ENCODE measurements at places on chromosomes 12 and 14.

GRCh38 chr12:17296882-17297281 lies 690.9 kb upstream of the LMO3 start:
- DNase-seq: no peak

- no peak for DNase-seq
Observed at GRCh38 chr14:95496690-95497259, 19.7 kb downstream of the SYNE3 start.

DNA sequence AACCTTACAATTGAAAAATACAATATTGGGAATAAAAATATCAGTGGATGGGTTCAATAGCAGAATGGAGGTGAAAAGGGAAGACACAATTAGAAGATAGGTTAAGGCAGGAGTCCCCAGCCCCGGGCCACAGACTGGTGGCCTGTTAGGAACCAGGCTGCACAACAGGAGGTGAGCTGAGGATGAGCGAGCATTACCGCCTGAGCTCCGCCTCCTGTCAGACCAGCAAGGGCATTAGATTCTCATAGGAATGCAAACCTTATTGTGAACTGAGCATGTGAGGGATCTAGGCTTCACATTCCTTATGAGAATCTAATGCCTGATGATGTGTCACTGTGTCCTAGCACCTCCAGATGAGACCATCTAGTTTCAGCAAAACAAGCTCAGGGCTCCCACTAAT lies 27.3 kb upstream of the ST8SIA1 start:
- DNase-seq: no peak

DNA sequence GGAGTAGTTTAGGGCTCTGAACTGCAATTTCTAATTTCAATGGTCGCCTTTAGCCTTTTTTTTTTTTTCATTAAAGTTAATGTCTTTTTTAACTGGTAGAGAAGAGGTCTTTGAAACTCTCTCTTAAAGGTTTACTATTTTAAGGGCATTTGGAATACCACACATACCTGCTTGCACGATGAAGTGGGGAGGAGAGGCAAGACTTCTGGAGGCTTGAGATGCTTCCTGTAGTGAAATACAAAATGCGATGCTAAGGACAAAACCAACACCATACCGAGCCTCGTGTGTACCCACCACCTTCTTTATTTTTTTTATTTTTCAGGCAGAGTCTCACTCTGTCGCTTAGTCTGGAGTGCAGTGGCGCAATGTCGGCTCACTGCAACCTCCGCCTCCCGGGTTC lies 57.4 kb downstream of the GLT1D1 start:
- no peak for DNase-seq

DNA sequence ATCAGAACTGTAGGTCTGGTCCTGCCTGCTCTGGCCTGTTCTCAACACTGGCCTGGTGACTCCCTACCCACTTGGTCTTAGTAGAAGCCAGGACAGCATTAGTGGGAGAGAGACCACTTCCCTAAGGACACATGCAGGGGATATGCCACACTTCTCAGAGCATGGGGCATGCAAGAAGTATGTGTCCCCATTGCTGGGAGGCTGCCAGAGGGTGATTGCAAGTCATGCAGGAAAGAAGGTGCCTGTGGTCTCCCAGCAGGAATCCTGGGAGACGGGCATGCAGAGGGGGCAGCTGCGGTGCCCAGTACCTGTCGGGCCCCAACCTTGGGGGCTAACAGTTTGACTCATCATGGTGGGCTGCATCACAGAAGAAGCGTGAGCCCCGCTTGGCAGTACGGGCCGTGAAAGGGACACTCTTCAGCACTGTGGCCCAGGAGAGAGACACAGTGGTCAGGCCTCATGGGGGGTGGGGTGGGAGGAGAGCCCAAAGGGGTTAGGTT lies 23.0 kb downstream of the PRPF40B start:
- no peak for DNase-seq

DNA sequence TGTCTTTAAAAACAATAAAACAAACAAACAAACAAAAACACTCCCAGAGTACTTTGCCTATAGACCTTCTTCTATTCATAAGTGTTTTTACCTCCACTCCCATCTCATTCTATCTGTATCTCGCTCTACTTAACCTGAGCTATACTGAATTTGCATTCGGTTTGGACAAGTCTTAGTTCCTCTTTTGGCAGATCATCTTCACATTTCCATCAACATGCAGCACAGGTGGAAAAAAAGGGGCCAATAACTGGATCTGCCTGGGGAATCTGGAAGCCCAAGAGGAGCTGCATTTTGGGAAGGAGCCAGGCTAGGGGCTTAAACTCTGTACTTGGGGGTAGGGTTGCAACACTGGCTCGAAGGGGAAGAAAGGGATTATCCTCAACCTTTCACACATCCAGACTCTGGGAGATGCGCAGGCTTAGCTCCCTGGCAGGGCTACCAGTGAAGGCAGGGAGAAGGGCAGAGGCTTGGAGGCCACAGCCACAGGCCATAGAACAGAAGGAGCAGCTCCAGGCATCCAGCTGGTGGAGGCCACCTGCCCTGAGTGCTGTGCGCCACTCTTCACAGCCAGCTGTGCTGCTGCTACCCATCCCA lies 4.1 kb downstream of the NINJ2 start:
- DNase-seq: no peak

- DNase-seq: no peak
Observed at GRCh38 chr12:106122004-106122403, 16.8 kb downstream of the NUAK1 start.

DNA sequence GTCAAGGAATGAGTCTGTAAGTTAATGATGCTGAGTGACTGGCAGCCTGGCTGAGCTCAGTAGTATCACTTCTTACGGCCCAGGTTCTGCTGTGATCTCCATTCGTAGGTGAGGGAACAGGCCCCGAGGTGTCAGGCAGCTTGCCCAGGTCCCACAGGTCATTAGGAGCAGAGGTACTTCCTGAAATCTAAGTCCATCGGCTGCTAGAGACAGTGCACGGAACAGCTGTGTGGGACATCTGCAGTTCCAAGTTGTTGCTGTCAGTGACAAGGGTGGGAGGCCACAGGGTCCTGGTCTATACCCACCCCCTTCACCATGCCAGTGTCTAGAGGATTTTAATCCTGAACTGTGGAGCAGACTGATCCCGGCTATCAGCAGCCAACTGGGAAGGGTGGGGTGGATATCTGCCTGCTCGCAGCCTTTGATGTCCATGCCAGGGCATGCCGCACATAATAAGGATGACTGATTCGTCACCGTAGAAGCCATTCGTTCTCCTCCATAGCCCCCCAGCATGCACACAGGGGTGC lies 82.3 kb upstream of the RIN3 start:
- no peak for DNase-seq

GRCh38 chr14:76500480-76500879 lies 124.5 kb downstream of the ESRRB start:
- no peak for DNase-seq

GRCh38 chr12:22527999-22528398 lies 16.3 kb downstream of the C2CD5 start:
- no peak for DNase-seq

- DNase-seq: no peak
Observed at GRCh38 chr12:105431537-105432100, 101.1 kb downstream of the C12orf75 start.

- no peak for DNase-seq
Observed at GRCh38 chr14:69760810-69761209, 6.1 kb upstream of the SRSF5 start.

GRCh38 chr12:75986001-75986746 lies 45.4 kb downstream of the PHLDA1 start:
- no peak for DNase-seq

DNA sequence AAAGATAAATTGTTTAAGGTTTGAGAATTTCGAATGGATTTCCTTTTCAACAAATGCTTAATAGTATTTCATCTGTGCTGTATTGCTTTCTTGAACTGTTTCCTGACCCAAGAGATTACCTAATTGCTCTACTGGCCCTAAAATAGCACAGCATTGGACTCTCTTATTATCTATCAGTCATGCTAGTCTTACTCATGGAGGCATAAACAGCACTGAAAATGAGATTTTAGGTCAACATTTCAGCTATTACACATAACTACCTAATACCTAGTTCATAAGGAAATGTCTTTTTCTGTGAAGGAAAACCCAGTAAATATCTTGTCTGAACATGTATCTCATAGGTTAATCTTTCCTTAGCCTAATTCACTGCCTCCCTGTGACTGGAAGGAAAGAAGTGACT lies 4.3 kb upstream of the ABCD2 start:
- no peak for DNase-seq

- DNase-seq: no peak
Observed at GRCh38 chr14:52873694-52874093, 77.2 kb downstream of the FERMT2 start.

- no peak for DNase-seq
Observed at GRCh38 chr12:2615665-2616402, 178.9 kb upstream of the FKBP4 start.

- DNase-seq: no peak
Observed at GRCh38 chr14:37865719-37866549, 270.5 kb downstream of the TTC6 start.

DNA sequence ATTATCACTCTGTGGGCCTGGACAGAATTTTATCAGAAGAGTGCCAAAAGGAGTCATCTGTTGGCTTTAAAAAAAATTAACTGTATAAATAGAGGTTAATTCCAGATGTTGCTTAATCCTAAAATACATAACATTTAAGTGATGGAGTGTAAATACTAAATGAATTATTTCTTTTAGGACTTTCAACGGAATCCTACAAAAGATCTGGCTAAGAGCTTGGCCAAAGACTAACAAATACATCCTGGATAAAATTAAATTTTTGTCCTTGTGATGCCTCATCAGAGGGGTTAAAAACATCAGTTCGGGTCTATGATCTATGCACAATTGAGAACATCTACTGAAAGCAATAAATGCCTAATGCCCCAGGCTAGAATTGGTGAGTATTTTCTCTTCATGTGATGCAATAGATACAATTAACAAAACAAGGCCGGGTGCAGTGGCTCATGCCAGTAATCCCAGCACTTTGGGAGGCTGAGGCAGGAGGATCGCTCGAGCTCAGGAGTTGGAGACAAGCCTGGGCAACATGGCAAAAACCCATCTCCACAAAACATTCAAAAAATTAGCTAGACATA lies 49.8 kb upstream of the RAP1B start:
- no peak for DNase-seq

- DNase-seq: no peak
Observed at GRCh38 chr12:124380796-124381455, 86.0 kb downstream of the RFLNA start.

GRCh38 chr14:49106741-49107667 lies 479.2 kb downstream of the RPS29 start:
- no peak for DNase-seq

GRCh38 chr14:67311868-67312267 lies 47.7 kb downstream of the ATP6V1D start:
- no peak for DNase-seq

GRCh38 chr12:54521293-54522060 lies 23.9 kb downstream of the NCKAP1L start:
- no peak for DNase-seq

DNA sequence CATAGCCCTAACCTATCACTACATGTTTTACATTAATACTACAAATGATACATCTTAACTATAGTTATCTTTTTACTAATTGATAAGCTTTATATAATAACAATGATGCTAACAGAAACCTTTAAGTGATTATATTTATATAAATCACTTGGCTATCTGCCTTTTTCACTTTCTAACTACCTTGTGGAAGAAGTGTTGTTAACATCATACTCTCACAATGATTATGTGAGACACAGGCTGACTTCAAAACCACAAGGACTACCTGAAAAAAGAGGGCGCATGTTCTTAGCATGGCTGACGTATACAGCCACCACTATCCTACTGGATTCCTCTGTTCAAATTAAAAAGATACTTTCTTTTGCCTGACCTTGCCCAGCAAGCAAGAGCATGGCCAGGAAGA lies 135.3 kb upstream of the SOX5 start:
- DNase-seq: no peak

DNA sequence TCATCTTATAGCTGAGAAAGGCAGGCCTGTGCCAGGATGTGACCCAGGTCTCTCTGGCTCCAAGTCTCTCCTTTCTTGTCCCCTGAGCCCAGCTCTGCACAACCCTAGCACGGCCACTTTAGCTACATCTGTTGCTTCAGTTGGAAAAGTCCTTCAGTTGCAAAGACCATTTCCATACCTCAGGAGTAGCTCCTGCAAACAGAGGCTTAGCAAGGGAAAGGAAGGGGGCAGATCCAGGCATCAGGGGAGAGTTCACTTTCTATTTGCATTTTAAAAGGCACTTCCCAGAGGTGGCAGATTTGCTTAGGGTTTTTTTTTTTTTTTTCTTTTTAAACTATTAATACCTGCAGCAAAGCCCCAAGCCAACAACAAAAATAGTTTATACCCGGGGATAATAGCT lies 3.0 kb upstream of the PITPNM2 start:
- DNase-seq: no peak

DNA sequence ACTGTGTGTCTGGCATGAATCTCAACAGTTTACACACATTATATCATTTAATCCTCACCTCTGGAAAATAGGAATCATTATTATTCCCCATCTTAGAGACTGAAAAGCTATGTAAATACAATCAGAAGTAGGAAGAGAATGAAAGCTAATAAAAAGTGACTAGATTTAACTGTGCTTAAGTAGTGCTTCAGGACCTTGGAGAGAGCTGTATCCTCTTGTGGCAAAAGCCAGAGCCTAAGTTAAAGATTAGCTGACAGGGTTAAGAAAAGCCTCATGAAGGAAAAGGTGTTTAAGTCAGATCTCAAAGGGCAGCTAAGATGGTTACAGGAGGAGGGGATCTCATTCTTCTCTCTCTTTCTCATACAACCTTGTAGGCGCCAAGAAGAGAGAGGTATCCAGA lies 65.3 kb upstream of the TMEM233 start:
- no peak for DNase-seq

DNA sequence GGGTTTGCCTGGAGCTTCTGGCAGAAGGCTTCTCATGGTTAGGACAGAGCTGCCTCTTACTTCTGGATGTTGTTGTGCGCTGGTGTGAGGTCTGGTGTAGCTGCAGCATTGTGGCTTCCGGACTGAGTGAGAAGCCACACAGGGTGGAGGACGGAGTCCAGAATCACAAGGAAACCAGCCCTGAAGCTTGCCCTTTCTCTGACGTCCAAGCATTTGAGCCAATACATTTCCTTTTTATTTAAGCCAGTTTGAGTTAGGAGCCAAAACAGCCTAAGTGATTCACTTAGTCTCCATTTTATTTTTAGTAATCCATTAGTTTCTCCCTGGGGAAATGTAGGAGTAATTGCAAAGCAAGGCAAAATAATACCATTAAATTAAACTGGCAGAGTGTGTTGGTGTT lies 402.4 kb upstream of the RGS6 start:
- DNase-seq: no peak

- no peak for DNase-seq
Observed at GRCh38 chr12:131959641-131960589, 10.2 kb downstream of the EP400 start.

DNA sequence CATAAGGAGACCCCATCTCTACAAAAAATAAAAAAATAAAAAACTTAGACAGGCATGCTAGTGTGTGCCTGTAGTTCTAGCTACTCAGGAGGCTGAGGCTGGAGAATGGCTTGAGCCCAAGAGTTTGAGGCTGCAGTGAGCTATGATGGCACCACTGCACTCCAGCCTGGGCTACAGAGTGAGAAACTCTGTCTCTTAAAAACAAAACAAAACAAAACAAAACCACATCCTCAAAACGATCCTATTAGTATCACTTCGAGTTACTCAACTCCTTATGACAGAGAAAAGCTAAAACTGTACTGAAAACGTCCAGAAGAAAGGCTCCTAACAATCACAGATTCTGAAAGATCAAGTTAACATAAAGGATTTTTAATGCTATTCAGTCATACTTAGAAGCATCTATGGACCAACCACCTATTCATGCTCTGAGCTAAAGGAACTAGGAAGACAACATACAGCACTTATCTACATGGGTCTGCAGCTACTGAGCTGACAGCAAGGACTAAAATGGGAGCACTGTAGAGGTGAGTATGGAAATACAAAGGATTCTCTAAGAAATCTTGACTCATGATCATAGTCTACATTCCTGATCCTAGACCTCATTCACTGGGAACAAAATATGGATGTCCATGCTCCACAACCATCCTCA lies 75.3 kb upstream of the DUSP6 start:
- DNase-seq: no peak
